Cerebellar nuclear complex (tissue), 1 donor: ENCODE measurements at places on chromosomes 11 and 22.

DNA sequence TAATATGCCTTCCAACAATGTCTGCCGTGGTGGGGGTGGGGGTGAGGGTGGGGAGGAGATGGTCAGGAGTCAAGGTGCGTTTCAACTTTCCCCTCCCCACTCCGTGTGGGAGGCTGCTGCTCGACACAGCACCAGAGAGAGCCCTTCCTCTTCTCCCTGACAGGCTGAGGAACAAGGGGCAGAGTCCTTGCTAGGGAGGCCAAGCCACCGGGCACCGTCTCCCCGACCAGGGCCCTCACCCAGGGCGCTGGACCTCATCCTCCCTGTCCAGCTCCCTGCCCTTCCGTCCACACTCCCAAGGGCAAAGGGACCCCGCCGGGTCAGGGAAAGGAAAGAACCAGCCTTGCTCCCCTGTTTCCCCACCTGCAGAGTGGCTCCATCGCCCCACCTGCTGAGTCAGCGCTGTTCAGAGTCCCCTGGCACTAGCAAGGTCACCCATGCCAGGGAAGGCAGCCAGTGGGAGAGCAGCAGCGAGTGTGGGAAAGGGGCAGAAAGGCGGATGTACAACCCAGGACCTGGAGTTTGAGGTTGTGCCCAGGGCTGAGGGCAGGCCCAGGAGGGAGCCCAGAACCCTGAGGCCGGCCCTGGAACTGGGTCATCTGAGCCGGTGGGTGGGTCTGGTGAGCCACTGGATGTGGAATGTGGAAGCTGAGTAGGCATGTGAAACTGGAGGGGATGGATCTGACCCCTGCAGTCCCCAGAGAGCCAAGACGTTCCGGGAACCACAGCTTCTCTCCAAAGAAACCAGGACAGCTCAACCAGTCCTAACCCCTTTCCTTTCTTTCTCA is 47.2 kb downstream of the BUD13 start:
- DNase-seq, result no peak

GRCh38 chr11:74443071-74443864 is 24.1 kb downstream of the KCNE3 start:
- no peak for DNase-seq

GRCh38 chr11:128834157-128834556 is 32.9 kb downstream of the KCNJ1 start:
- no peak for DNase-seq

GRCh38 chr11:119337581-119338317 is 2.9 kb downstream of the C1QTNF5 start:
- DNase-seq, result no peak

DNA sequence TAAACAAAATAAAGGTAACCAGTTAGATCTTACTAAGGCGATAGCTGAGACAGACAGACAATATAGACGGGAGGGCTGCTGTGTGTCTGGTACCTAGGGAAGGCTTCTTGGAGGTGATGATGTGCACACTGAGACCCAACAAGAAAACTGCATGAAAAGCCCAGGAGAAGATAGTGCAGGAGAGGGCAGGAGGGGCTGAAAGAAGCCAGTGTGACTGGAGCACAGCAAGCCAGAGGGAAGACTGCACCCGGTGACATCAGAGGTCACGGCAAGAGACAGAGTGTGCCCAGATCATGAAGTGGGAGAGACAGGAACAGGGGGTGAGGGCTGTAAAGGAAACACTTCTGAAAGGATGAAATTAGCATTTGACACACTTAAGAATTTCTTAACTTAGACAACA is 266.3 kb downstream of the BRD1 start:
- DNase-seq, result no peak

DNA sequence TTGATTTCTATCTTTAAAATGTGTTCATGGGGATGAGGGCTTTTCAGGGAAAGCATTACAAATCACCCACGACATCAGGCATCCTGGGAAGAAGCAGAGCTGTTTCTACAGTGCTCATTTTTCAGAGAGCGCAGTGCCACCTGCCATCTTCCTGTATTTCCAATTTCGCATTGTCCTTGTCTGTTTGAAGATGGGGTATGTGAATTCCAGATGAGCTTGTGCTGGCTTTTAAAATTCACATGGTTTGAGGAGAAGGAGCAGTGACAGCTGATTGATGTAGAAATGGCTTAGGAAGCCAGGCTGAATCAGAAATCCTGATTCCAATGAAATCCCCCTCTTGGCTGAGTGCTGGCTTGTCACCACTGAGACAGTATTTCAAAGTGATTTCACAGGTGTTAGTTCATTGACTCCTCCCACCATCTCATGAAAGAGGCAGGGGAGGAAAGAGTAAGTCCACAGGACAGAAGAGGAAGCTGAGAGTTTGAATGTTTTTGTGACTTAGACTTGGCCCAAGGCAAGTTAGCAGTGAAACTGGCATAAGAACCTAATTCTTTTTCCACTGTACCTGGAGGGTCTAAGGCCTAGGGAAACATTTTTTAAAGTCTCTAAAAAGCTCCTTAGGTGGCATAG is 344.6 kb upstream of the C11orf87 start:
- no peak for DNase-seq

GRCh38 chr22:39920134-39920743 is 19.4 kb downstream of the GRAP2 start:
- DNase-seq, result no peak

DNA sequence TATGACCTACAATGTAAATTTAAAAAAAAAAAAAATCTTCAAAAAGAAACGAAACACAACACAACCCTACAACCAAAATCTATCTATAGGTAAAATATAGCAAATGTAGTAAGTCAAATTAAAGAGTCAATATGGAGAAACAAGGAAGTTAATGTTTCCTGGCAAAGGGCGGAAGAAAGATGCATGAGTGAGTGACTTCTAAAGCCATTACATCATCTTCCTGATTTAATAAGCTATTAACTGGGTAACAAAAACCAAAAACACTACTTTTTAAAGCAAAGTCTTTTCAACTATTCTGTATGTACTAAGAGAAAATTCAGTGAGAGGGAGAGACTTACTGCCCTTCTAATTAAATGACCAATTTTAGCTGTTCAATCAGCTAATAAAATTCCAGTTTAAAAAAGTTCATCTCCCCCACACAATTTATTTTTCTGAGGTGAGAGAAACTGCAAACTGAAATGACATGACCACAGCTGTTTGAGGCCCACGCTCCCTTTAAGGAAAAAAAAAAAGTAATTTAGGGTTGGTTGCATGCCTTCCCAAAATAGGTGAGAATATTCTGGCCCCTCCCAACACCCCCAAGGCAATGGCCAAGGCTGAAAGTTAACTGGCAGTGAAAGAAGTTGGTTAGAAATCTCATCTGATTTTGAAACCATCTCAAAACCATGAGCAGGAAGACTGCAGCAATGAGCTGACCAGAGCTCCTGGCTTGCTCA is 5.9 kb downstream of the SF1 start:
- no peak for DNase-seq

DNA sequence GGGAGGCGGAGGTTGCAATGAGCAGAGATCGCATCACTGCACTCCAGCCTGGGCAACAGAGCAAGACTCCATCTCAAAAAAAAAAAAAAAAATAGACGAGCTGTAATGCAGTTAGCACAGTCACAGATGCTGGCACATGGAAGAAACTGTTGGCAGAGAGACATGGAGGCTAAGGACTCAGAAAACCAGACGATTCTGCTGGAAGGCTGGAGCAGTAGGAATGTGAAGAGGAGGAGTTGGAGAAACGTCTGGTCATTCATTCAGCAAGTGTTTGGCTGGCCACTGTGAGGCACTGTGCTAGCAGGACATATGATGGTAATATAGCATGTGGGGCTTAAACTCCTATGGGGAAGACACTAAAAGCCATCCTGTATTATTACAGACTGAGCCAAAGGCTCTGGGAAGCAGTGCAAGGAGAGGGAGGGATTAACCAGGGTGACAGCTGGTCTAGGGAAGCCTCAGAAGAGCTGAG is 5.0 kb downstream of the UQCR10 start:
- DNase-seq, result no peak

DNA sequence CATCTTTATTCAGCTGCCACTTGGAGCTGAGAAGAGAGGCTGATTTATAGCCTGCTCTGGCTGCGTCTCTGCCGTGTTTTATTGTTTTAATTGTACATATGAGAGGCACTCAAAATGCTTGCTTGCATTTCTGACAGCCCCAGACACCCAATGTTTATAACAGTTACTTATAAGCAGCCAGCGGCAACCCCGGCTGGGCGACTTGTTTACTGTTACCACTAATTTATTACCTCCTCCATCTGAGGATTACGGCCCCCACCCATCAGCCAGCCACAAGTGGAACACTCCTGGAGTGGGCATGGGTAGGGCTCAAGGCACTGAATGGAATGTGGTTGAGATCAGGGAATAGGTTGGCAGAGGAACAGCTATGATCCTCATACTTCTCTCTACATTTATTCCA is 61.2 kb downstream of the CLPB start:
- no peak for DNase-seq

- DNase-seq, result no peak
Observed at GRCh38 chr22:17087498-17088131, 2.8 kb downstream of the IL17RA start.

DNA sequence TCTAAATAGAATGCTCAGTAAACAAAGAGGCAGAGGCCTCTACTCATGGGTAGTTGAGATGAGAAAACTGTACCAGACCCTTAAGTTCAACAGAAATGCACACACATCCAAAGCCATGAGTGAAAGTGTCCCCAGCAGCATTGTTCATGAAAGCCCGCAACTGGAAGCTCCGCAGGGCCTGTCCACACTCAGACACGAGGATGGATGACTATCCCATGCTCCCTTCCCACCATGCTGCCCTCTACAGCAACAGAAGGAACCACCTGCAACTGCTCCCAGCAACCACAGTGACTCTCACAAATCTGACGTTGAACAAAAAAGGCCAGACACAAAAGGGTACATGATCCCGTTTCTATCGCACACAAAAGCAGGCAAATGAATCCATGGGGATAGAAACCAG is 76.9 kb upstream of the ANO1 start:
- no peak for DNase-seq
